ENCODE measurements at places on chromosomes 2 and 18.

DNA sequence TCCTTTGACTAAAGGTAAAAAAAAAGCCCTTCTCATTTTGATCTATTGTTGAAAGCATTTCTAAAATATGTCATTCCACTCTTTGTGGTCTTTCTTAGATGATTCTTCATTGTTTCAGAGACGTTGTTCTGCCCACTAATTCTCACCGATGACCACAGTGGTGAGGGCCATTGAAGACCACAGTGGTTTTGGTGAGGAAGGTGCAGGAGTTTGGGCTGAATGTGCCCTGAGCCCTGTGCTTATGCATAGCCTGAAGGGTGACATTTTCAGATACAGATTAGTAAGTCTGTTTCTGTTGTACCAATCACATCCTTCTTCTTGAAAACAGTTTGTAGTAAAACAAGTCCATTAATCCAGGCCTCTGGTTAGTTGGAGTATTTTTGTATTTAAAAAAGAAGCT is 251.3 kb upstream of the ATP5MC3 start:
- no peak for DNase-seq

DNA sequence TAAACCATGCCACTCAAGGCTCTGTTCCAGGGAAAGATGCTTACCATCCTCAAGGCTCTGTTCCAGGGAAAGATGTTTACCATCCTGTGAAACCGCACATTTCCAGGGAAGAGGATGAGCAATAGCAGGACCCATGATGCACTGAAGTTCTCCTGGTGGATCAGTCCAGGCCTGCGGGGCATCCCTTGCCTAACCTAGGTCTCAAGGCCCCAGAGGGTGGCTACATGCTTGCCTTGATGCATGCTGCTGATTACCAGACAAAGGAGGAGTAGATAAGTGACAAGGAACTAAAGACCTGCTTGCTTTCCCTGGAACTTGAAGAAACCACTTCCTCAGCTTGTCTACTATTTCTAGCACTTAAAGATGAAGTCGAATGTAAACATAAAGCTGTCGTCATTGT is 111.0 kb upstream of the LINC00305 start:
- no peak for DNase-seq

DNA sequence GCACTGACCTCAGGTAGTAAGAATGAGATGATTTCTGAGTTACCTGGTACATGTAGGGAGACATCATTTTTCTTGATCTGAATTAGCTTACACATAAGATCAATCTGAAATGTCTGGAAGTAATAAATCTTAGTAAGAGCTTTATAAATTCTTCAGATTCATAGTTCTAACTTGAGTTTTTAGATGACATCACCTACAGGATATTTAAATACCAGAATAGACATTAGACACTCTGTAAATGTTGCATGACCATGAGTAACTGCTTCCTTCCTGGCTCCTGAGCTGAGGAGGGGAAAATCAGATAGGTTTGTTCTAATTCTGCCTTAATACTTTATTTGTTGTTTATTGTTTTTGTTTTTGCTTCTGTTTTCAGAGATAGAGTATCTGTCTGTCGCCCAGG is 181.8 kb downstream of the PHLPP1 start:
- DNase-seq, result no peak

DNA sequence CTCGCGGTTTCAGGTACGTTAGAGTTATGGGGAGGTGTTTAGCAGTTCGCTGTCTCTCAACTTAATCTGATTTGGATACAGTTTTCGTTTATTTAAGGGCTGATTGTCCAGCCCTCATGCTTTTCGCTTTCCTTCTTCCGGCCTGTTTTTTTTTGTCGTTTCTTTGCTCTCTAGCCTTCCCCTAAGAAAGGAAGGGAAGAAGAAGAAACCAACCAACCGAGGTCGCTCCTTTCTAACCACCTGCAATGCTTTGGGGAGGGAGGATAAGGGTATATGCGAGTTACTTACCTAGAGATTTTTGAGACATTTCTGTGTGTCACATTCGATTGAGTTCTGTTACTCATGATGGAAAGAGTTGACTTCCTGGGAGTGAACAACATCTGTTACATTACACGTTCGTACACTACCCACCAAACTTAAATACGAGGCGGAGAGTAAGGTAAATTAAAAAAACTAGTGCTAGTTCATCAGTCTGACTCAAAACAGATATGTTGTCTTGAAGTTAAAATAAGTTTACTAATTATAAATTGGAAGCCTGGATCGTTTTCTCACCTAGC is 918 bp downstream of the EIF5B start:
- no peak for DNase-seq

- DNase-seq, result no peak
Observed at GRCh38 chr2:1910021-1910420, 165.7 kb upstream of the PXDN start.

- DNase-seq, result no peak
Observed at GRCh38 chr2:135708159-135708558, 33.5 kb upstream of the UBXN4 start.

- DNase-seq, result no peak
Observed at GRCh38 chr2:38386377-38386776, 9.3 kb upstream of the ATL2 start.

- DNase-seq, result no peak
Observed at GRCh38 chr18:60099709-60100108, 199.9 kb downstream of the PMAIP1 start.

- DNase-seq, result no peak
Observed at GRCh38 chr2:219664041-219664440, 36.6 kb downstream of the SLC4A3 start.

- no peak for DNase-seq
Observed at GRCh38 chr18:8966821-8967220, 135.7 kb upstream of the NDUFV2 start.

DNA sequence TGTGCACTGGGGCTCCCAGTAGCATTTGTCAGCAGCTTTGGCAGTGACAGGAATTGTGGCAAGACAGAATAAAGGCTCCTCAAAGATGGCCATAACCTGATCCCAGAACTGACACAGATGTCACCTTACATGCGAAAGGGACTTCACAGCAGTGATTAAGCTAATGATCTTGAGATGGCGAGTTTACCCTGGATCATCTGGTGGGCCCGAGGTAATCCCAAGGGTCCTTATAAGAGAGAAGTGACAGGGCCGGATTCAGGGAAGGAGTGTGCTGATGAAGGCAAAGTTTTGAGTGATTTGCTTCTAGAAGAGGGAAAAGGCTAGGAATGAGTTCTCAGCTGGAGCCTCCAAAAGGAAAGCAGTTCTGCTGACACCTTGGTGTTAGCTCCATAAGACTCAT is 333.9 kb downstream of the LPIN1 start:
- DNase-seq, result no peak

DNA sequence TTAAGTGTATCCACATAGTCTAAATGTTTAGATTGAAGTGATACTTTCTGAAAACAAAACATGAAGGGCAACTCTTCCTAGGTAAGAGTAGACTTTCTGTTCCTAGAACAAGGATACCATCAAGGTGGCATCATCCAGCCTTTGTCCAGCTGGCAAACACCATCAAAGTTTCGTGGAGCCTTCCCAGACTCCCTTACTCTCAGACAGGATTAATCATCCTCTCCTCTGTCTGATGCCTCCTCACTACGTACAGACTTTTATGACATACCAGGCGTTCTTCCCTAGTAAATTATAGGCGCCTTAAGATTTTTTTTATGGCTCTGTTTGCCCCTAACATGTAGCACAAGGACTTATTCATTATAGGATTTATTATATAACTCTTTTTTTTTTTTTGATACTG is 29.4 kb upstream of the ASNSD1 start:
- DNase-seq, result no peak

GRCh38 chr18:10234281-10234680 is 220.2 kb upstream of the APCDD1 start:
- DNase-seq, result no peak

DNA sequence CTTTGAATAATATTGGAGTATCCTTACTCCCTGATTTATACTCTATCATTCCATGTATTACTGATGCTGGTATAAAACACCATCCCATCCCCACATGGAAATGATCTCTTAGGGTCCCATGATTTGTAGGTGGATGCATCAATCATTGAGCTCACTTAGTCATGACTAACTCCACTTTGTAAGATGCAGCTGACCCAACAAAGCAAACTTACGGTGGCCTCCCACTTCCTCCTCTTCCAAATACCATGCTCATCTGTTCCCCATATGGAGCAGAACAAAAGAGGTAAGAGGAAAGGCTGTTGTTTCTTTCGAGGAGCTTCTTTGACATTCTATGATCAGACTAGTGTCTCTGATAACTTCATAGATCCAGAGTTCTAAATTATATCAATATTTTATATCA is 640.2 kb upstream of the SLC39A10 start:
- no peak for DNase-seq

- DNase-seq, result no peak
Observed at GRCh38 chr2:3277050-3277747, 100.4 kb downstream of the EIPR1 start.

GRCh38 chr2:72263776-72264060 is 116.1 kb upstream of the CYP26B1 start:
- no peak for DNase-seq

GRCh38 chr2:73997813-73998212 is 13.1 kb downstream of the TET3 start:
- DNase-seq, result no peak

Measured in esophagus squamous epithelium (tissue), 5 donors.